ENCODE measurements at places on chromosomes 16 and 17.

DNA sequence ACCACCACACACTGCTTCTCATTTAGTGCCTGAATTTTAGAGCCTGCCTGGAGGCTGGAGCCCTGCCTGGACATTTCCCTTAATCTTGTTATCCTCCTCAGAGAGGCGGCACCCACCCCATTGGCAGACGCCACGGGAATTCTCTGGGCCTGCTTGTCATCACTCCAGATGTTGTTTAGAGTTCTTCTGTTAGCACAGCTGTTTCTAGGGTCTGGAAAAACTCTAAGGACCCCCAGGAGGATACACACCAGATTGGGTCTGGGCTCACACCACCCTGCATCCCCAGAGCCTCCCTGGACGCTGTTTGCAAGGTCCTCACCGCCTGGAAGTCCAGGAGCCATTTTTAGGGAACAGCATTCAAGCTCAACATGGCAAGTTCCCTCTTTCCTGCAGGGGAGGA is 565 bp upstream of the XAF1 start:
- DNase-seq, result no peak

- DNase-seq, result peak; percentile 40
Observed at GRCh38 chr16:11783319-11784037, 13.6 kb downstream of the ZC3H7A start.

- DNase-seq, result no peak
Observed at GRCh38 chr17:48494335-48494734, 36.5 kb downstream of the HOXB1 start.

DNA sequence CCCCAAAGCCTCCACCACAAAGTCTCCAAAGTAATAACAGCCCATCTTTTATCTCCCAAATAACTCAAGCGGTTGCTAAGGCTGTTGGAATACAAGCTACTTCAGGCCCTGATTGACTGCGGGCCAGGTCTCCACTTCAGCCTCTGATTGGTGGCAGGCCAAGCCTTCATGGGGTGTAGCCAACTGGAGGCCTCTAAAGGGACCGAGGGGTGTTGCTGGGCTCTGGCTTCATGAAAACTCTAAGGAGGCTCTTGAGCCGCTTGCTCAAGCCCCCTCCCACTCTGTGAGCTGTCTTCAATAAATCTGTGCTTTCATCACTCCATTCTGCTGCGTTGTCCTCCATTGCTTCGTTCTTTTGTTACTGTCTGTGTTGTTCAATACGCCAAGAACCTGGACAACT is 487.2 kb downstream of the XYLT1 start:
- DNase-seq, result no peak

GRCh38 chr16:86505899-86506864 is 4.1 kb upstream of the FOXF1 start:
- DNase-seq, result no peak

- DNase-seq, result peak; percentile 78
Observed at GRCh38 chr17:76772842-76773525, 35.1 kb downstream of the MFSD11 start.

DNA sequence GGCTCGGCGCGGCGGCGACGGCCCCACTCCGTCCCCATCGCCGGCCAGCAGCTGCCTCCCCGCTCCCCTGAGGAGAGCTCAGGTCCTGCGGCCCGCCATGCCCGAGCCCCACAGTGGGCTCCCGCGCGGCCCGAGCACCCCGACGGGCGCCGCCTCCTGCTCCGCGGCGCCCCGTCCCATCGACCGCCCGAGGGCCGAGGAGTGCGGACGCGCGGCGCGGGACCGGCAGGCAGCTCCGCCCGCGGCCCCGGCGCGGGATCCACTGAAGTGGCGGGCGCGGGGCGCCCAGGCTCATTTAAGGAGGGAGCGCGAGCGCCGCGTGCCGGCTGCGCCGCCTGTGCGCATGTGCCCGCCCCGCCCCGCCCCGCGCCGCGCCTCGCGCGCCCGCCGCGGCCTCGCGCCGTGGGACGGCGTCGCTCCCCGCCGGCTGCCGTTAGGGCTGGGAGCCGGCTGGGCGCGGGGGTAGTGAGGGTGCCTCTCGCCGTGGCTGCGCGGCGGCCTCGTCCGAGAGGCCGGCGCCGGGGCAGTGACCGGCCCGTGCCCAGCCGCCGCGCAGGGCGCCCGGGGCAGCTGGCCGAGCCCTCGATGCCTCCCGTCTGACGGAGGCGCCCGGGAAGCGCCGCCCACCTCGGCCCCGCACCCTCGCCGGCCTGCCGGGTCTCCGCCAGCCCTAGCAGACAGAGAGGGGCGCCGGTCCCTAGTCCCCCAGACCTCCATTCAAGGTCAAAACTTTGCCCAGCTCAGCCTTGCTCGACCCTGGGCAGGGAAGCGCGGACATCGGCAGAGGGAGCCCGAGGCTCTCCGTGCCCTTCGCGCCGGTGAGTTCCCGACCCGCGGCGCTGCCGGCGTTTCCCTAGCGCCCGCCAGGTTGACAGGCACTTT is at the start of gene NETO2:
TSS of gene NETO2 (minus strand) at position 269 of the 882 bp plus-strand sequence. CDS start 333 bp downstream, outside the sequence.
- DNase-seq, result peak; percentile 75

GRCh38 chr16:49757559-49758069 is 98.3 kb downstream of the ZNF423 start:
- no peak for DNase-seq

DNA sequence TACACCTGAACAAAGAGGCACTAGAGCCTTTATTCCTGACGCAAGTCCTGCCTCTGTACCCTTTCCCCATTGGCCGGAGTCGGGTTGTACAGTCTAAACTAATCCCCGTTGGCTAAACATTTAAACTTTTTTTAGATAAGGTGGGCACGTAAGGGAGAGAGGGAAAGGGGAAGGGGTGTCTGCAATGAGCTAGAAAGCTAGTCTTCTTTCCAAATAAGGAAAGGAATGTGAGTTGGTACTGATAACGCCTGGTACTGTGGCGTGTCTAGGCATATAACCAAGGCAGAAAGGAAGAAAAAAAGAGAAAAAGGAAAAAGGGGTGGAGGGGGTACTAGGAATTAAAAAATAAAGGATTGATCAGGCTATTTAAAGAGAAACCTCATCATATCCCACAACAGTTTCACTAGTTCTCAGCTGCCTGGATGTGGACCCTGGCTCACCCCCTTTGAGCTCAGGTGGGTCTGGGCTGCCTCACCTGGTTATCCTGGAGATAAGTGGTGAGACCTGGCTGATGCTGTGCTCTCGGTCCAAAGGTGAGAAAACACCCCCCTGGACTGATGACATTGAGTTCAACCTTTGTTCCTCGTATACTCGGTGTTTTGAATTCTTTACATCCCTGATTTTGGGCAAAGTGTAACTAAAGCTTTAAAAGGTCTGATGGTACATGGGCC is 90.9 kb upstream of the EEF2KMT start:
- DNase-seq, result no peak

GRCh38 chr17:58539698-58540097 is 25.3 kb upstream of the MTMR4 start:
- peak; percentile 45 for DNase-seq

DNA sequence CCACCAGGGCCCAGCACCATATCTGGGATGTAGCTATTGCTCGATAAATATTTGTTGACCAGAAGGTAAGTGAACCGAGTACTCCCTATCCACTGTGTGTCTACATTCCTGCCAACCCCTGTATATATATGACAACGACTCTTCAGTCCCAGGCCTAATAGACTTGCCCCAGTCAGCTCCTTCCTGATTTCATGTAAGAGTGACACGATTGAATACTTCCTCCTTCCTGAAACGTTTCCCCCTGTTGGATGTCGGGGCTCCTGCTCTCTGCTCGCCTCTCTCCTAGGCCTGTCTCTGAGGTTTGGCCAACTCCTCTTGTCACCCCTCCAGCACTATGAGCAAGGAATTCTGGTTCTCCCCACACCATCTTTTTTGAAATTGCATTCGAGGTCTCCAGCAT is 178.9 kb downstream of the PRKCA start:
- DNase-seq, result no peak

DNA sequence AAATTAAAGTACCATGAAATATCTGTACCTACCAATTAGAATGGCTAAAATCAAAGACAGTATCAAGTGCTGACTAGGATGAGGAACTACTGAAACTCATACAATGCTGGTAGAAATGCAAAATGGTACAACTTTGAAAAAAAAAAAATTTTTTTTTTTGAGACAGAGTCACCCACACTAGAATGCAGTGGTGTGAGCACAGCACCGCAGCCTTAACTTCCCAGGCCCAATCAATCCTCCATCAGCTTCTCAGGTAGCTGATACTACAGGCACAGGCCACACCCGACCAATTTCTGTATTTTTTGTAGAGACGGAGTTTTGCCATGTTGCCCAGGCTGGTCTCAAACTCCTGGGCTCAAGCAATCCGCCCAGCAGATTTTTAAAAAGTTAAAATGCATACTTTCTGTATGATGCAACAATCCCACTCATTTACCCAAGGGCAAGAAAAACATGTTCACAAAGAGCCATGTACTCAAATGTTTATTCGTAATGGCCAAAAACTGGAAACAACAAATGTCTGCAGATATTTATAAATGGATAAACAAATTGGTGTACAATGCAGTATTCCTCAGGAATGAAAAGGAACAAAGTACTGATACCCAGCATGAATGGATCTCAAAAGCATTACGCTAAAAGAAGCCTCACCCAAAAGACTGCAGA is 8.7 kb downstream of the SMURF2 start:
- no peak for DNase-seq
